ENCODE measurements at places on chromosomes 2 and 18.
A peak's percentile ranks its signal among the peaks of the same experiment; 100 is the strongest.

- DNase-seq = peak; percentile 40
These were observed 12.7 kb upstream of the IL18R1 start for GRCh38 chr2:102342888-102343287.

DNA sequence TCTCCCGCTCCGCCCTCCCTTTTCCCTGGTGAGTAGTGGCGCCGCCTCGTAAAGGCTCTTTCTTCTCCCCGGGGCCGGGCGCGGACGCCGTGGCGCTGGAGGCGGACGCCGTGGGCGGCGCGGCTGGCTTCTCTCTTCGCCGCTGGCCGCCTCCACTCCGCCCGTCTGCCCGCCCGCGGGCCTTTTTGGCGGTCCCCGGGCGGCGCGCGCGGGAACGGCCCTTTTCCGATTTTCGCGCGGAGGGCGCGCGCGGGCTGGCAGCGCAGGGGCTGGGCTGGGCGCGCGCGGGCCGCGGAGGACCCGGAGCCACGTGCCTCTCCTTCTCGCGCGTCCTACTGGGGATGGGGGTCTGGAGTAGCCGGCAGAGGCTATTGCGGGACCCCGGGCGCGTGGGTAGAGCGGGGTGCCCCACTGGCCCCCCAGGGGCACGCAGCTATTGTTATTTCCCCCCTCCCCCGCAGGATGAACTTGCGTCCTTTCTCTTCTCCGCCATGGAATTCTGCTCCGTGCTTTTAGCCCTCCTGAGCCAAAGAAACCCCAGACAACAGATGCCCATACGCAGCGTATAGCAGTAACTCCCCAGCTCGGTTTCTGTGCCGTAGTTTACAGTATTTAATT is 472 bp downstream of the SLC20A1 start:
- no peak for DNase-seq

- no peak for DNase-seq
These were observed 261.5 kb downstream of the MYCN start for GRCh38 chr2:16201848-16202247.

DNA sequence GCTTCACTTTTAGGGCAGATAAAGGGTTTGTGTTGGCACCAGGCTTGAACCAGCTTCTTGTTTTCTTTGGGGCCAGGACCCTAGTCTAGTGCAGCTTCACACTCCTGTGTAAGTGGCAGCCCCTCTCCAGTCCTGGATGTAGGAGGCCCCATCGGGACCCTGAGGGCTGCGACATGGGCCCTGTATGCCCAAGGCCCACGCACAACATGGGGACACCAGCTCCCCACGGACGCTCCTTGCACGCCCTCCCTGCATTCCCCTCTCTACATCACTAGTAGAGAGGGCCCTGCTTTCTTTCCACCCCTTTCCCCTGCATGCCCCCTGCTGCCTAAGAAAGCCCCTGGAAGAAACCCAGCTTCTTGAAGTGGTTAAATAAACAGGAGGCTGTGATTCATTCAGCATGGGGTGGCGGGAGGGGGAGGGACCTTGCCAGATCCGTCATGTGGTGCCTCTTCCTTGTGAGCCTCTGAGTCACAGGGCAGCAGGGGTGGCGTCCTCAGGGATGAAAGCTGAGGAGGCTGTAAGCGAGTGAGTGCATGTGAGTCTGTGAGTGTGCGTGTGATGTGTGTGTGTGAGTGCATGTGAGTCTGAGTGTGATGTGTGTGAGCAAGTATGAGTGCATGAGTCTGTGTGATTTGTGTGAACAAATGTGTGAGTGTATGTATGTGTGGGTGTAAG is 42.5 kb downstream of the COPS8 start:
- peak; percentile 100 for DNase-seq

DNA sequence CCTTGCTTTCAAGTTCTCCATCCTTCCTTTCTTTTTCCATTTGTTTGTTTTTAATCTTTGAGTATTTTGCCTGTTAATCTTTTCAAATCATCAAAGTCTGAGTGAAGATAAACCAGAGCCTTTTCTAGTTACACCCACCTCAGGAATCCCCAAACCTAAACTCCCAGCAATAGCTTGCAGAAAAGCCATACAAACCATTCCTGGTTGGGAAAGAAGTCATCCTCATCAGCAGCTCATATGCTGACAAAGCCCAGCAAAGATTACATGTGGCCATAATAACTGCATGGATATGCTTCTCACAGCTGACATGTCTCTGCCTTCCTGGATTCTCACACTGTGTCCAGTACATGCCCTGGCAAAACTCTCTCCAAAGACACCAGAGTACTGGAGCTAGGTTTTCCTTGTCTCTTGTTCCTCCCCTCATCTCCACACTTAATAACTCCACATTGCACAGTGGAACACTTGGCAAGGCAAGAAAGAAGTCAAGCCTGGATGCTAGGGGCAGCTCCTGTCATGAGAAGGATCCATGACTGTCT is 126.4 kb upstream of the TLK1 start:
- no peak for DNase-seq

GRCh38 chr2:7467782-7468447 is 550.7 kb downstream of the RNF144A start:
- DNase-seq = no peak

GRCh38 chr2:183014005-183014404 is 24.3 kb downstream of the NCKAP1 start:
- DNase-seq = no peak

- DNase-seq = no peak
These were observed 153.8 kb downstream of the AFF3 start for GRCh38 chr2:99988599-99988998.

DNA sequence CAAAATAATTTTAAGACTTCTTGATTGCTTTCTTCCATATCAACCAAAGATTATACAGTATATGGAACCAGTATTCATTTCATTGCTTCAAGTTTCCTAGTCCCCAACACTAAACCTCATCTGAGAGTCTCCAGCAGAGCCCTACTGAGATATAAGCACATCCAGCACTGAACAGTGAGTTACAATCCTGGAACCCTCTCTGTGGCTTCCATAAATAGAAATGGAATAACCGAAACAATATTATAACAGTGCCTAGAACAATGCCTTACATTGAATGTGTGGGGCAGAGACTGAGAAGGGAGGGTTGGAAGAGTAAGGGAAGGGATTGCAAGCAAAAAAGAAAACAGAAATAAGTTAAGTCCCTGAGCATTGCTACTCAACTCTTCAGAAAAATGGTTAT is 18.9 kb downstream of the AAK1 start:
- DNase-seq = no peak

DNA sequence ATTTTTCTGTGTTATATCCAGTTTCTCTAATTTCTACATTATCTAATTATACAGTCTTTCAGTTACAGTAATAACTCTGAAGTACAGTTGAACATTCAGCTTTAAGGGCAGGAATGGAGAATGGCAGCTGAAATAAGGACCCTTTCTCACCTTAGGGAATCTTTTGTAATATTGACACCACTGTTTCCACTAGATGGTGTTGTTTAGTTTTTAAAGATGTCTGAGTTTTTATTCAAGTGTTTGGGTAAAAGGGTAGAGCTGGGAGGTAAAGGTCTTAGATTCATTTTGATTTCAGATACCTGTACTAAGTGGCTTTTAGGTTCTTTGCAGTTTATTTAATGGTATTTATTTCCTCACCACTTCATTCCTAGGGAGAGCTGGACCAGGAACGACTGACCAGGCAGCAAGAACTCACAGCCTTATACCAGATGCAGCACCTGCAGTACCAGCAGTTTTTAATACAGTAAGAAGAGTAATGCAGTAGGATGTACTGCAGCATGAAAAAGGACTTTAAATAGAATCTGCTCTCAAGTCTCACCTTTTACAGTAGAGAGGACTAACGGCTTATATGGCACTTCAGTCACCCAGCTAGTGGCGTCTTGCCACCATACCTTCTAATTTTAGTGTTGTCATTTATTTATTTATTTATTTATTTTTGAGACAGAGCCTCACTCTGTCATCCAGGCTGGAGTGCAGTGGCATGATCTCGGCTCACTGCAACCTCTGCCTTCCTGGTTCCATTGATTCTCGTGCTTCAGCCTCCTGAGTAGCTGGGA is 33.2 kb upstream of the KCNJ13 start:
- no peak for DNase-seq

DNA sequence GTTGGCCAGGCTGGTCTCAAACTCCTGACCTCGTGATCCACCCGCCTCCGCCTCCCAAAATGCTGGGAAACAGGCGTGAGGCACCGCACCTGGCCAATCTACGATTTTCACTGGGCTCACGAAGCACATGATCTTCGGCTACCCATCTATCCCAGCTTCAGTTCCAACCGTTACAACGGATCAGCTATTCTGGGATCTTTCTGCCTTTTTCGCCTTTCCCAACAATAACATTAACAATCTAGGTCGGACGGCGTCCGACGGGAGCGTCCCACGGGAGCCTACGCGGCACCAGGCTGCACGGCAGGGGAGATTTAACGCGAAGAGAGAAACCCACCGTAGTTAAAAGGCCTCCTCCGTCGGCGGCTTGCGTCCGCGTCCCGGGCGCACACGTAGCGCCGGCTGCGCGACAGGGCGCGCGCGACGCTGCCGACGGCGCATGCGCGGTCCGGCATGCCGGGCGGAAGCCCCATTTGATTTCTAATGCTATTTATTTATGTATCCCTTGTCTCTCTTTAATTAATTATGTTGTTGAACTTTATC is at the start of gene MSL3B:
MSL3B (minus strand) TSS at position 394 of the 540 bp plus-strand sequence.
- DNase-seq = peak; percentile 50

GRCh38 chr2:144146876-144147275 is 373.0 kb downstream of the ZEB2 start:
- no peak for DNase-seq

DNA sequence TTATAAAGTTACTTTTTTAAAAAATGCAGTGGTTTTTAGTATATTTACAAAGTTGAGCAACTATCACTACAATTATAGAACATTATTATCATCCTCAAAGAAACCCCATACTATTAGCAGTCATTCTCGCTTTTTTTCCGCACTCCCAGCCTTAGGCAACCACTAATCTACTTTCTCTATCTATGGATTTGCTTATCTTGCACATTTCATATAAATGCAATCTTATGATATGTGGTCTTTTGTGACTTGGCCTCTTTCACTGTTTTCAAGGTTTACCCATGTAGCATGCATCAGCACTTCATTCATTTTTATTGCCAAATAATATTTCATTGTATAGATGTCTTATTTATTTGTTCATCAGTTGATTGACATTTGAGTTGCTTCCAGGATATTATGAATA is 273.4 kb downstream of the AGPS start:
- no peak for DNase-seq

GRCh38 chr2:134293719-134294537 is 40.1 kb downstream of the MGAT5 start:
- no peak for DNase-seq

GRCh38 chr2:64268330-64269048 is 124.3 kb upstream of the PELI1 start:
- DNase-seq = no peak

GRCh38 chr2:131641414-131642206 is 113.9 kb downstream of the CCDC74A start:
- peak; percentile 54 for DNase-seq

DNA sequence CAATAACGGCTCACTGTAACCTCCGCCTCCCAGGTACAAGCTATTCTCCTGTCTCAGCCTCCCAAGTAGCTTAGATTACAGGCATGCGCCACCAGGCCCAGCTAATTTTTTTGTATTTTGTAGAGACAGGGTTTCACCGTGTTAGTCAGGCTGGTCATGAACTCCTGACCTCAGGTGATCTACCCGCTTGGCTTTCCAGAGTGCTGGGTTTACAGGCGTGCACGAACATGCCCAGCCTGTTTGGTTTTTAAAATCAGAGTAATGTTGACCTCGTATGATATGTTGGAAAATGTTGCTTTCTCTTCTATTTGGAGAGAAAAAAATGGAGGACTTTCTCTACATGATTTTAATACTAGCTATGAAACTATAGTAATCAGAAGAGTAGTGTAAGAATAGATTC is 386.2 kb downstream of the PTH2R start:
- no peak for DNase-seq

DNA sequence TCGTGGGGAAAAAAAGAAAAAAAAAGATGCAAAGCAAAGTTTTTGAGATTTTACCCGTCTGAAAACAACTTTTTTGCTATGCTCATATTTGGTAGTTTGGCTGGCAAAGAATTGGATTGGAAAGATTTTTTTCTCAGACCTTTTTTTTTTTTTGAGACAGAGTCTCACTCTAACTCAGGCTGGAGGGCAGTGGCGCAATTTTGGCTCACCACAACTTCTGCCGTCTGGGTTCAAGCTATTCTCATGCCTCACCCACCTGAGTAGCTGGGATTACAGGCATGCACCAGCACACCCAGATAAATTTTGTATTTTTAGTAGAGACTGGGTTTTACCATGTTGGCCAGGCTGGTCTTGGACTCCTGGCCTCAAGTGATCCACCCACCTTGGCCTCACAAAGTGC is 56.3 kb upstream of the TANC1 start:
- no peak for DNase-seq

DNA sequence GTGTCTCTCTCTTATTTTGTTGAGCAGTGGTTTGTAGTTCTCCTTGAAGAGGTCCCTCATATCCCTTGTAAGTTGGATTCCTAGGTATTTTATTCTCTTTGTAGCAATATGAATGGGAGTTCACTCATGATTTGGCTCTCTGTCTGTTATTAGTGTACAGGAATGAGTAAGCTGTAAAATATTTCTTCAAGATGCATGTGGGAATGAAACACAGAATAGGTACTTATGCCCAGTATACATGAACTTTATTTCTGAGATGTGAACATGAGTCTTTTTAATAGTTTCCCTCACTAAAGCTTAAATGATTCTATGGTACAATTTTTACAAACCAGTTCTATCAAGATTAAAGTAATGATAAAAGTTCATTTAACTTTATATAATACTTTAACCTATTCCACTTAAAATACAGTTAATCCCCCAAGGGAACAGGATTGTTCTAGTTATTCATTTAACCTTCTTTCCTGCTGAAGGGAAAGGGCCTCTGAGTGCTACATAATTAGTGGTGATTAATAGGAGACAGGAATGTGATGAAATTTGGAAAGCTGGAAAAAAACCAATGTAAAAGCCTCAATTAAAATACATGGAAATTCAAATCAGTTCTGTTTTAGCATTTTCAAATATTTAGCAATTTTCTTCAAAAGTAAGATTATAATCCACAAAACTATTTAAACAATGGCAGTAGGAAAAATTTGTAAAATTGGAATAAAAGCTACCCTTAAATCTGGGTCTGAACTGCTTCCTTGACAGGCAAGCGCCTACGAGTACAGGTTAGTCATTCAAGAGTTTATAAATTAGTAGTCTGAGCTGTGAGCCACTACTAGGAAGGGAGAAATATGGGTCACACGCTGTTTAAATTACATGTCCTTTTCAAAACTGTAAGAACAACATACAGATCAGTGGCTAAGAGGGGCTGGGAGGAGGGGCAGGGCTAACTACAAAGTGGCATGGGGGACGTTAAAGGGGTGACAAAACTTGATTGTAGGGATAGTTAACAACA is 28.9 kb downstream of the SPIRE1 start:
- DNase-seq = peak; percentile 91

DNA sequence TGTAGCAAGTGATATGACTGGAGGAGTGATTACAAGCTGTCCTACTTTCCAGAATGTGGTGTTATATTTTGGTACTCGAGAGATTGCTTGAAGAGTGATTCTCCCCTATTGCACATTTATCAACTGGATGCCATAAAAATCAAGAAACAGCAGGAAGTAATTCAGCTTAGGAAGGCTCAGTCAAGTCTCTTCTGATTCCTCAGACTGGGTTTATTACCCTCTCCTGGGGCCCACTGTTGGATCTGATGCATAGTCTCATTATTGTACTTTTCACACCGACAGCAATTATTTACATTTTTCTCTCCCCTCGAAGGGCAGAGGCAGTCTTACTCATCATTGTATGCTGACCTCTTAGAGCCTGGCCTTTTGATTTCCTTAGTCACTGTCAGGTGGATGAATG is 9.3 kb downstream of the NOSTRIN start:
- DNase-seq = no peak

GRCh38 chr2:126836761-126837679 is 61.7 kb upstream of the TEX51 start:
- DNase-seq = no peak
